Activated naive CD4-positive, alpha-beta T cell treated with anti-CD3 and anti-CD28 coated beads, Interleukin-2, amount 50 U/mL, for 72 hours (primary cell): ENCODE measurements at places on chromosomes 1 and 21. TPM values are rescaled to one million over a fixed set of nuclear protein-coding genes. Genes with fewer than 3 reads are reported as not detected.

The RHCE gene
- total RNA-seq, result not detected

The SMPDL3B gene
- 0.43 TPM for total RNA-seq

The OR2AJ1 gene
- not detected for total RNA-seq

The C4BPB gene
- 8.9 TPM for total RNA-seq

The ADAMTS4 gene
- total RNA-seq, result 4.2 TPM

The PLA2G2C gene
- 0.58 TPM for total RNA-seq

The RAB13 gene
- 22.1 TPM for total RNA-seq

The TNFRSF18 gene
- 250 TPM for total RNA-seq

The A3GALT2 gene
- total RNA-seq, result not detected

The OR2T33 gene
- not detected for total RNA-seq

The ACOT7 gene
- total RNA-seq, result 46.0 TPM

The SPRR2F gene
- total RNA-seq, result not detected

The ADGRL4 gene
- total RNA-seq, result not detected

The RYR2 gene
- not detected for total RNA-seq

The SLC1A7 gene
- total RNA-seq, result not detected

The SPRR1A gene
- not detected for total RNA-seq

The CR1L gene
- 1.4 TPM for total RNA-seq

The DEPDC1 gene
- total RNA-seq, result 16.1 TPM

The SLC45A3 gene
- 0.57 TPM for total RNA-seq

The HES2 gene
- 0.35 TPM for total RNA-seq

The C1orf94 gene
- not detected for total RNA-seq

The LORICRIN gene
- not detected for total RNA-seq

The SPRR1B gene
- not detected for total RNA-seq

The TSEN15 gene
- 27.7 TPM for total RNA-seq

The B3GALT2 gene
- not detected for total RNA-seq

The CFAP410 gene
- 16.5 TPM for total RNA-seq

The TENT5C gene
- 14.2 TPM for total RNA-seq

The NFIA gene
- 3.1 TPM for total RNA-seq

The SPATA45 gene
- total RNA-seq, result not detected

The MFSD2A gene
- 7.1 TPM for total RNA-seq

The ZNF695 gene
- total RNA-seq, result 0.77 TPM

The DNAI4 gene
- total RNA-seq, result 3.0 TPM

The TGFB2 gene
- total RNA-seq, result not detected

The STYXL2 gene
- total RNA-seq, result not detected

The PTPRU gene
- not detected for total RNA-seq

The ANGPTL3 gene
- not detected for total RNA-seq

The KRTAP19-1 gene
- total RNA-seq, result not detected

The CFHR3 gene
- total RNA-seq, result not detected

The PBX1 gene
- 0.39 TPM for total RNA-seq

The FCRL2 gene
- total RNA-seq, result not detected

The CDA gene
- not detected for total RNA-seq

The MAP3K21 gene
- total RNA-seq, result 4.2 TPM

The ANGPTL1 gene
- total RNA-seq, result not detected

The P3H1 gene
- total RNA-seq, result 34.5 TPM

The CFH gene
- total RNA-seq, result 0.34 TPM

The RXRG gene
- 0.11 TPM for total RNA-seq

The SLAMF8 gene
- total RNA-seq, result not detected

The FABP3 gene
- total RNA-seq, result not detected

The MIXL1 gene
- total RNA-seq, result 0.27 TPM

The RCSD1 gene
- 65.6 TPM for total RNA-seq

The CCDC27 gene
- not detected for total RNA-seq

The HTR6 gene
- total RNA-seq, result 0.11 TPM

The CA6 gene
- total RNA-seq, result 0.66 TPM
